ENCODE measurements at places on chromosomes 16 and 17.

- no peak for DNase-seq
Measured at GRCh38 chr17:72498364-72499210, 377.8 kb downstream of the SOX9 start.

GRCh38 chr17:7854078-7854777, 638 bp upstream of the TMEM88 start:
- DNase-seq: no peak

DNA sequence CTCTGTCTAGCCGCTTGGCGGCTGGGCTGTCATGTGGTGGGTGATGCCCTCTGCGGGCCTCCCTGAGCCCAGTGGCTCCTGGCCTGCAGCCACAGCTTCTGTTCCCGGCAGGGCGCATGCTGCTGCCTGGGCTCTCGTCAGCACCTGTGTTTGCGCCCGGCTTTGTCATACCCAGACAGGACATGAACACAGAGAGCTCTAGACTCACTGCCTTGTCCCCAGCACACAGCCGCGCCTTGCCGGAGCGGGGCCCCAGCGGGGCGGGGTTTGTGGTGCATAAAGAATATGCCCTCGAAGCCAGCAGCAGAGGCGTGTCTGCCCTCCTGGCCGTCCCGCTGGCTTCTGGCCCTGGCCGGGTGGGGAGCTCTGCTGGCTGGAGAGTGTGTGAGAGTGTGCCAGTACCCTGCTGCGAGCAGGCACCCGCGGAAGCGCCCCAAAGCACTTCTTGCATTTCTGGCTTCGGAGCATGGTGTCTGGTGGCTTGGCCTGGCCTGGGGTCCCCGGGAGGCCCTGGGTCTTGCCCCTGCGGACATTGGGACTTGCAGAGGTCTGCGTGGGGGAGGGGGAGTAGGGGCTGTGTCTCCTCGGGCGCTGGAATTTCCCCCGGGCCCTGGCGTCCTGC, 14.4 kb downstream of the ASPSCR1 start:
- no peak for DNase-seq

DNA sequence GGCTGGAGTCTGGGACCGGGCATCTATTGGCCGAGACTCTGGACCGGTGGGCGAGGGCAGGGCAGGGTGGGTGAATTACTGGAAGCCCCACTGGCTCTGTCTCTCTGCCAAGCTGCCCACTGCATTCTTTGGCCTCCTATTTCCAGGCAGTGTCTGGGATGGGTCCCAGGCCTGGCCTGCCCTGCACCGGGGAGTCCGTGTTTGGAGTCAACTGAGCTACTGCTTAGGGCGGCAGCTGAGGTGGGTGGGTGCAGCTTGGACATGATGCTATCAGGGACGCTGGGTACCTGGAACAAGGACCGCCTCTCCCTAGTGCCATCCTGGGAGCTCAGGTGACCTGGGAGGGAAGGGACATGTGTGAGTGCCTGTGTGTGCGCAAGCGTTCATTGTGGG, 58.1 kb downstream of the SOCS3 start:
- no peak for DNase-seq

DNA sequence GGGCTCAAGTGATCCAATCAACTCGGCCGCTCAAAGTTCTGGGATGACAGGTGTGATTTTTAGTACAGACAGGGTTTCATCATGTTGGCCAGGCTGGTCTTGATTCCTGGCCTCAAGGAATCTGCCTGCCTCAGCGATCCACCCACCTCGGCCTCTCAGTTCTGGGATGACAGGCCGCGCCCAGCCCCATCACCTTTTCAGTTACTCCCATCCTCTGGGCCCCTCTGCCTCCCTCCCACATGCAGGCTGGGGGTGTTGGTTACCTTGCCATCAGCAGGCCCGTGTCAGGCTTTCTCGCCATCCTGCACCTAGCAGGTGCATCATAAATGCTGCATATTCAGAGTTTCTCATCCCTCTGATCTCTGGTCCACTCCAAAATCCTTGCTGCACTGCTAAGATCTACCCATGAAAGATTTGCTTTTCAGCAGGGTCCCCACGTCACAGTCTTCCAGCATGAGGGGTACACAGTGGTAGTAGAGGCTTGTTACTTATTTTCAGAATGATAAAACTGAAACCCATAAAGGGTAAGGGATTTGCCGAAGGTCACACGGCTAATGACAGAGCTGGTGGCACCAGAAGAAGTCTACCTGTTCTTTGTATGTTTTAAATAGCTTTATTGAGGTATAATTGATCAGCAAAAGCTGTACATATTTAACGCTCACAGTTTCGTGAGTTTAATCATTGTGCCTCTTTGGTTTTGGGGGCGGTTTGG, 16.6 kb downstream of the PMM2 start:
- no peak for DNase-seq

DNA sequence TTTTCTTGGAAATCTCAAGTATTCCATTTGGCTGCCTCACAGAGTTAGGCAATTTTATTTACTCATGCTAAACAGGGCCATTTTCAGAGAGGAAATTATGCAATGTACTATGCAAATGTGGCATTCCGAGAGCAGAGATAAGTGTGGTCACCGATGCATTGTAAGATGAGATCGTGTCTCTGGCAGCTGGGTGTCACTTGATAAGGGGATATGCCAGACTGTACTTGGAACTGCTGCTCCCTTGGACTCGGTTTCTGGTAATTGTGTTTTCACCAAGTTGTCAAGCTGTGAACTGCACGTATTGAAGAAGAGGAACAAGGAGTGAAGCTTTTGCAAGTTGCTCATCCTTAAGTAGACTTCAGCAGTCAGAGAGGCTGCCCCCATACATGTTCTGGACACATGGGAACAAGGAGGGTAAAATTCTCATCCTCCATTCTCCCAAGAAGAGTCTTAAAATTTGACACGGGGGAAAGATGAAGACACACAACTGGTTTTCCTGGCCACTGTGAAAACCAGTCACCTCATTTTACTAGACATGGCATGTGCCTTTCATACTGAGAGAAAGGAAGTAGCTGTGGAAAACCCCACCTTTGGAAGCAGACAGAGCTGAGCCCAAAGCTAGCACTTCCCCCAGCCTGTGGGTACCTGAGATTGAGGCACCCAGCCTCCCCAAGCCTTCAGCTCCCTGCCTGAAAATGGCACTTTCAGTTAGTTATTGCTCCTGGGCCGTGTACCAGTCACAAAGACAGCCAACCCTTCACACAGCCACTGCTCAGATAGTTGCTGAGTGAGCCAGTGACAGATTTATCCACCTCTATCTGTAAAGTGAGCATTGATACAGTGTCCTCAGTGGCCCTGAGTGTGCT, 150.7 kb downstream of the SOCS1 start:
- DNase-seq: no peak

- no peak for DNase-seq
Measured at GRCh38 chr16:62363501-62363900, 327.3 kb upstream of the CDH8 start.

DNA sequence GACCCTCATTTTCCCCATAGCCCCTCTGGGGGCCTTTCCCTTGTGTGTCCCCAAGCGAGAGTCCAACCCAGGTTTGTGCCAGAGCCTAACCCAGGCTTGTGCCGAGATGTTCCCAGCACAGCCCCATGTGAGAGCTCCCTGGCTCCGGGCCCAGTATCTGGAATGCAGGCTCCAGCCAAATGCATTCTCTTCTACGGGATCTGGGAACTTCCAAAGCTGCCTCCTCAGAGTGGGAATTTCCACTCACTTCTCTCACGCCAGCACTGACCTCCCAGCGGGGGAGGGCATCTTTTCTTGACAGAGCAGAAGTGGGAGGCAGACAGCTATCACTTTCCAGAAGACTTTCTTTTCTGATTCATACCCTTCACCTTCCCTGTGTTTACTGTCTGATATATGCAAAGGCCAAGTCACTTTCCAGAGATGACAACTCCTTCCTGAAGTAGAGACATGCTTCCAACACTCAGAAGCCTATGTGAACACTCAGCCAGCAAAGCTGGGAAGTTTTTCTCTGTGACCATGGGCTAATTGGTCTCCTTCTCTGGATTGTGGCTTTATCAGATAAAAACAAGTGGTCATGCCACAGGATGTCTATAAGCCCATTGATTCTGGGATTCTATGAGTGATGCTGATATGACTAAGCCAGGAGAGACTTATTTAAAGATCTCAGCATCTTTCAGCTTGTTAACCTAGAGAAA, 2.5 kb upstream of the CCL2 start:
- DNase-seq: no peak
